Fibroblast of skin of back (primary cell): ENCODE measurements at places on chromosomes 3 and 15.

GRCh38 chr3:41103200-41103599 is 96.1 kb upstream of the CTNNB1 start:
- DNase-seq: no peak

DNA sequence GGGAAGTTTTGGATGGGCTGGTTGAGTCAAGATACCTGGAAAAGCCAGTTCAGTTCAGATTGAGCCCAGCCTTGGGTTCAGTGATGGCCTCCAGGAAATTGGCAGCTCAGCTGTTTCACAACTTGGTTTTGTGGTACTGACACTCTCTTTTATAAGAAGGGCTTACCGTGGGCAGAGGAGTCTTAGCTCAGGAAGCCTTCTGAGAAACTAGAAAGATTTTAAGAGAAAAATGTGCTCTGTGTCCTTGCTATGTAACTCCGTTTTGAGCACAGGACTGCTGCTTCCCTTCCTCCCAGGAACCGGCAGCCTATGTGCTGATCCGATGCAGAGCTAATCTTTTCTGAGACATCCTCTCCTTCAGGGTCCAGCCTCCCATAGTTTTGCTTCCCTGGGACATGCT is 46.6 kb upstream of the RASGRP1 start:
- DNase-seq: no peak

DNA sequence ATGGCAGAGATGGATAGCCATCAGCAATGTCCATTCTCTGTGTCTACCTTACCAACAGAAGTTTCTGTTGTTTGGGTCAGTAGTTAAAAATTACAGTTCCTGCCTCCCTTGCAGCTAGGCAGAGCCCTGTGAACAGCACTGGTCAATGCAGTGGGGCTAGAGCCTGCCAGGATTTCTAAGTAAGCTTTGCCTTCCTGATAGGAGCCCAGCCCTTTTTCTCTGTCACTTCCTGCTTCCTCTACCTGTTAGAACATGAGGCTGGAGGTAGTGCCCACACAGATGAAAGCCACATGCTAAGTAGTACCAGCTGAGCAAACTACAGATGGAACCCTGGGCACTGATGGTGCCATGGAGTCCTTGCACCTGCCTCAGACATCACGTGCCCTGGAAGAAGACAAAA is 45.0 kb downstream of the MGLL start:
- no peak for DNase-seq

DNA sequence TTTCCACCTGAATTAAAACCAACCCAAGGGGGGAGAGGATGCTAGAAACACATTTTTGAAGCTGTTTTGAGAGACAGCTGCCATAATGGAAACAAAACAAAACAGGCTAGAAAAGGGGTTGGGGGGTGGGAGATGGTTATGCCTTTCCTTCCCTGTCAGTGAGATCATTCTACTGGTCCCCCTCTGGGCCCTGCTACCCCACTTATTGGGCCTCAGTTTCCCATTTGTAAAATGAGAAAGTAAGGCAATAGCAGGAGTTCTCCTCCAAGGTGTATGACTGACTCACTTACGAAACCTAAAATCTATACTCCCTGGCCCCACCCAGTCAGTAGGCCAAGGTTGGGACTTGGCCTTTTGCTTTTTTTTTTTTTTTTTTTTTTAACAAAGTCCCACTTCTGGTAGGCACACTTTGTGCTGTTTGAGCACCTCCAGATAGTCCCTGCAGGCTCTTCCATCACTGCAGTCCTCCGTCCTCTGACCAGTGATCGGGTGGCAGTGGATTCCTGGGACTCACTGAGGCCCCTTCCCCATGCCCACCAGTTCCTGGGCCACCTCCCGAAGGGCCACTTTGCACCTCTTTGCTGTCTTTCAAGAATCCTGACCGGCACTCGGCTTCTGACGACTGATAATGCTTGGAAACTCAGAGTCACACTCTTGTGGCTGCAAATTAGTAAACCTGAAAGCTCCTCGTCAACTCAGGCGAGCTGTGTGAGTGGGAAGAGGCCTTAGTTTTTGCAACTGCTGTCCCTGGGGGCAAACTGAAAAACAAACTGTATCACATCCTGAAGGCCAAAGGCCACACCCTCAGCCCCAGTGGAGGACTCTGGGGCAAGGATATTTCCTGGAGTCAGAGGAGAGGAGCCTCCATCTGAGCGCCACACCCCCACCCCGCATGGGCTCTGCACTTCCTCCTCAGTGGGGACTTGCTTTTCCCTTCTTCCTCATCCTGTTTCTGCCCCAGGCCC is 6.7 kb upstream of the PSTPIP1 start:
- DNase-seq: no peak

- no peak for DNase-seq
Observed at GRCh38 chr3:42486814-42487565, 15.5 kb upstream of the VIPR1 start.

DNA sequence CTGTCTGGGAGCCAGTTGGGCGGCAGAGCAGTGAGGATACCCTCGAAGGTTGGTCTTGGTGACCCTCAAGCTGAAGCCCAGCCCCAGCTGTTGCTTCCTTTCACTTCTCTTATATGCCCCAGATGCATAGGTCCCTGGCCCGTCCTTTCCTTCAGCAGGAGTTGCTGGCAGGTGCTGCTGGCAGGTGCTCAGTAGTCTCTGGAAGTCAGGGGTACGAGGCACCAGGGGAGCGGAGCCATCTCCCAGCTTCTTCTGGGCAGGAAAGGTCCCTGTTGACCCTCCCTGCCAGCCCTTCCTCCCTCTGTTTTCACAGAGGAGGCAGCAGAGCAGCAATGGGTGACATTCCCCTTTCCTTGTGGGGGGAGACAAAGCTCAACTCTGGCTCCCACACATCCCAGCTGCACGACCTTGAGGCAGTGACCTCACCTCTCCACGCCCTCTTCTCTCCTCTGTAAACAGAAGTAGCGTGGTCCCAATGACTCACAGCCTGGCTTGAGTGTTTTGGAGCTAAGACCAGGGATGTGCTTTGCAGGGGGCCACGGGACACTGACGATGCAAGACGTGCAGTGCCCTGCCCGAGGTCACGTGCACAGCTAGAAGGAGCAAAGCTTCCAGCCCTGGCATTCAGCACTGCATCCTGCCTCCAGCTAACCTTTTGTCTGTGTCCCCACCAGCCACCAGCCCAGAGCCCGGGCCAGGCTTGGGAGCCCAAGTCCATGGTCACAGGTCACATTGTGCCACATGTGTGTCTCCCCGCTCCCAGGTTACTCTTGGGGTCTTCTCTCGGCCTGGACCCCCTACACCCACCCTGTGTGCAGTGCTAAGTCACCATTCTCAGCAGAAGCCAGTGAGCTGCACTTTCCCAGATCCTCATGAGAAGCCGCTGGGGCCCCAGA is 49.7 kb downstream of the SLC6A6 start:
- peak; percentile 96 for DNase-seq

DNA sequence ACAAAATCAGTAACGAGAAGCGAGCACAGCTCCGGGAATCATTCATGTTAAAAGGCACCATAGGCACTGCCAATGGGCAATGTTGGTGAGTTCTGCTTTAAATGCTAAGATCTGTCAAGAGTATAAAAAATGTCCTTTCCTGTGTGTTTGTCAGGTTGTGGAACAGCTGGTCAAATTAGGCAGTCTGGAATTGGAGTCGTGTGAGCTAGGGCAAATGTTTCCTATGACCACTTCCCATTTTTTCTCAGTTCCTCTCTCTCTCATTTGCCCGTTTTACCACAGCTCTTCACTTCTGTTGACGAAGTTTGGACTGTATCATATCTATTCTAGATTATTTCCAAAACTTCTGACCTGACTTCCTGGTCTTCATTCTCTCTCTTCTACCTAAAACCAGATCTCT is 60.8 kb upstream of the GOLIM4 start:
- no peak for DNase-seq

- DNase-seq: no peak
Observed at GRCh38 chr3:139933766-139934165, 1.2 kb upstream of the CLSTN2 start.

DNA sequence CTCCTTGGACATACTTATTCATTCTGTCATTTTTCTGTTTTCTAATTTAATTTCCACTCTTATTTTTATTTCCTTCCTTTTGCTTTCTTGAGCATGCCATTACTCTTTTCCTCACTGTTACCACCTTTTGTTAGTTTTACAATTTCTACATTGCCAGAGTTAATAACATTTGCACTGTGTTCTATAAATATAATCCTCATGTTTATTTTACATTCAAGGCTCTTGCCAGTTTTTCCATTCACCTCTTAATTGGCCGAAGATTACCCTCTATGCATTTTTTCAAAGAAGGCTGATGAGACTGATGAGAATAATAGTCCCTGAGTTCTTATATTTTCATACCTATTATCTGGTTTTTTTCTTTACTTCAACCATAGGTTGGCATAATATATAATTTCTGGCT is 10.5 kb downstream of the BTD start:
- no peak for DNase-seq

DNA sequence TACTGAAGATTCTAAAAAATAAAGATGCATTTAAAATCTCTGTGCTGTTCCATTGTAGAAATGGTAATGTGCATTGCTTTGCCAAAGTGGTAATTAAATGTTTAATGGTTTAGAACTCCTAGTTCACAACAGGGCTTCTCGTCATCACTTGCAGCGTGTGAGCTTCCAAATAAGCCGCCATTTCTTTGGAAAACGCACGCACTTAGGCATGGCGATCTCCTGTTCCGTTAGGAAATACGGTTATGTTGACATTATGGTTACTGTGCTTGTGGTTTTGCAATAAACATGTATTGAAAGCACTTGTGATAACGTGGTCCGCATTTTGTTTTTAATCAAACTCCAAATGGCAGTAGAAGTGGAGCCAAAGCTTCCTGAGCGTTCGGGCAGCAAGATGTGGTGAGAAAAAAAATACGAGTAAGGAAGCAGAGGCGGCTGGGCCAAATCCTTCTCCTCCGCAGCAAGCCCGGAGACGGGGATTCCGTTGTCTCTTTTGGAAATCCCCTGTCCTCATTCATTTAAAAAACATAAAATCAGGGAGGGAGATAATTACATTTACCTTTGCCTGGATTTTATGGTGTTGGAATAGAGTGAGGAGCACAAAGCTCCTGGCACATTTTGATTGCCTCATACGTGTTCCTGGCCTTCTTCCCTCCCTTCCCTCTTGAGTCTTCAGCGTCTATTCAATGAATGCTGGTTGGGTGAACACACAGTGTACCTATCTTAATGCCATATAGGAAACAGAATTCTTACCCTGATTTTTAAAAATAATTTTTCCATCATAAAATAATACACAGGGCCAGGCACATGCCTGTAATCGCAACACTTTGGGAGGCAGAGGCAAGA is 97.5 kb downstream of the SLC49A4 start:
- no peak for DNase-seq

GRCh38 chr3:189683546-189684255 is 52.5 kb downstream of the TP63 start:
- DNase-seq: peak; percentile 15

- no peak for DNase-seq
Observed at GRCh38 chr3:126111566-126112475, 27.9 kb upstream of the SLC41A3 start.

DNA sequence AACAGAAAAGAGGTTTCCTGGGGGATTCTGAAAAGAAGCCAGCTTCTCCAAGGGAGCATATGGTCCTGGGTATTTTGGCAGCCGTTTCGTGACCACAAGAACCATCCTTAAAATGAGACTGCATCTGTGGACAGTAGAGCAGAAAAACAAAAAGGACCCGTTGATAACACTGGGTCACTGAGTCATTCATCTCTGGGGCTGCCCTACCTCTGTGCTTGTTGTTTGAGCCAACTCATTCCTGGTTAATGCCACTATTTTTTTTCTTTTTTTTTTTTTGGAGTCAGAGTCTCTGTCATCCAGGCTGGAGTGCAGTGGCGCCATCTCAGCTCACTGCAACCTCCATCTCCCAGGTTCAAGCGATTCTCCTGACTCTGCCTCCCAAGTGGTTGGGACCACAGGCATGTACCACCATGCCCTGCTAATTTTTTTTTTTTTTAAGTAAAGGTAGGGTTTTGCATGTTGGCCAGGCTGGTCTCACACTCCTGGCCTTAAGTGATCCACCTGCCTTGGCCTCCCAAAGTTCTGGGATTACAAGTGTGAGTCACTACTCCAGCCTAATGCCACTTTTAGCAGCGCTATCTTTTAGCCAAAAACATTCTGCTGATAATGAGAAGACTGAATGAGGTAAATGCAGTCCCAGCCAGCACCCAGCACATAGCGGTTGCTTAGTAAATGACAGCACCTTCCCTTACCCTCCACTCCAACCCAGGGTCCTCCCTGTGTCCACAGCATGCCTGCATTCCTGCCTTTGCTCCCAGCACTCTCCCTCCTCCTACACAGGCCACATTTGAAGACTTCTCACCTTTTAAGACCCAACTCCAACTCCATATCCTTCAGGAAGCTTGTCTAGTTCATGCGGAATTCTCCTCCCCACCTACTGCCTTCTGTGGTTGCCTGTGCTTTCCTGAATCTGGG is 9.1 kb upstream of the ISL2 start:
- peak; percentile 42 for DNase-seq

DNA sequence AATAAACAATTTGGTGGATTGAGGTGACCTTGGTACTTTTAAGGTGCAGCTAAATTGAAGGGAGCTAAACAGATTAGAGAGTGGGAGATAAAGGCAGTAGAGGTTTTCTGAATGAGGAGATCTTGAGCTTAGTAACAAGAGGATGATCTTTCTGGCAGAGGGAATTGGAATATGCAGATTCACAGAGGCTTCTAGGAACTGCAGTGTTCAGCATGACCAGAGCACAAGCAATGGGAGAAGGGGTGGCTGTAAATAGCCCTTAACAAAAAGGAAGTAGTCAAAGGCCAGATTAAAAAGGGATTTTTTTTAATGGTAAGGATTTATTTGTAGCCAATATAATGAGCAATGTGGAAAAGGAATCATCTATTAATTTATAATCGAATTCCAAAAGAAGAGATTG is 5.7 kb upstream of the BNIP2 start:
- no peak for DNase-seq

GRCh38 chr15:38709196-38709595 is 144.6 kb upstream of the RASGRP1 start:
- DNase-seq: no peak

GRCh38 chr3:156417559-156418132 is 137.3 kb downstream of the SSR3 start:
- no peak for DNase-seq

GRCh38 chr3:160986069-160986468 is 119.1 kb downstream of the B3GALNT1 start:
- no peak for DNase-seq

GRCh38 chr3:54985856-54986255 is 58.0 kb upstream of the LRTM1 start:
- no peak for DNase-seq

DNA sequence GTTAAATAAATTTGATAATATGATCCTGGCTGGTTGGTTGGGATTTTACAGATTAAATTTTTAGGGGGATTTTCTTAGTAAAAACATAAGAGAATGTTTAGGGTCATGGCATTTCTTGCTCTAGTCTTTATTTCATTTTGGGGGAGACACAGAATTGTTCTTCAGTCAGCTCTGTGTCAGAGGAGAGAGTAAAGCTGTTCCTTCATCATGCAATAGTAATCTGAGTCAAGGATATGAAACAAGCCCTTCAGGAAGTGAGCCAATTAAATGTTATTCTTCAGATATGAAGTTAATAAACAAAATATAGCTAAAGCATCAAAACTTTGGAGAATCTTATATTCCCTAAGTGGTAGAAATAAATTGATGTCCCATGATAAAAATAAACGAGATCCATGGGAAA is 22.9 kb upstream of the SLC4A7 start:
- DNase-seq: peak; percentile 34

- DNase-seq: no peak
Observed at GRCh38 chr3:53821631-53822121, 24.5 kb downstream of the CHDH start.

- no peak for DNase-seq
Observed at GRCh38 chr15:82871358-82871757, 61.9 kb downstream of the WHAMM start.
